ENCODE measurements at places on chromosomes 7 and 10.

DNA sequence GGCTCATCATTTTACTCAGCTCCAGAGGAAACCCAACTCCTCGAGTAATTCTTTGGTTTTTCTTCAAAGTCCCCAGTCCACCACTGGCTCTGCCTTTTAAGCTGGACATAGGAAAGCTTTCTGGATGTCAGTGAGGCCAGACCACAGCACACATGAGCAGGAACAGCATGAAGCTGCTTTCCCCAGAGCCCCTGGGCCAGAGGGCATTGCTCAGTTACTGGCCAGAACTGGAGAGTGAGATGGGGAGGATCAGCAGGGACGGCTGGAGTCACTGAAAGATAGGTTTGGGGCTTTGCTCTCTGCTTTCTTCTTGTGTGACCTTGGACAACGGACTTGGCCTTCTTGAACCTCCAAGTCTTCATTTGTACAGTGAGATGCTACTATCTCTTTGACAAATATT lies 43.1 kb downstream of the PARP12 start:
- DNase-seq, result no peak

- no peak for DNase-seq
Observed at GRCh38 chr7:108311446-108312168, 144.6 kb downstream of the NRCAM start.

- DNase-seq, result no peak
Observed at GRCh38 chr10:84820120-84820519, 491.7 kb downstream of the CCSER2 start.

DNA sequence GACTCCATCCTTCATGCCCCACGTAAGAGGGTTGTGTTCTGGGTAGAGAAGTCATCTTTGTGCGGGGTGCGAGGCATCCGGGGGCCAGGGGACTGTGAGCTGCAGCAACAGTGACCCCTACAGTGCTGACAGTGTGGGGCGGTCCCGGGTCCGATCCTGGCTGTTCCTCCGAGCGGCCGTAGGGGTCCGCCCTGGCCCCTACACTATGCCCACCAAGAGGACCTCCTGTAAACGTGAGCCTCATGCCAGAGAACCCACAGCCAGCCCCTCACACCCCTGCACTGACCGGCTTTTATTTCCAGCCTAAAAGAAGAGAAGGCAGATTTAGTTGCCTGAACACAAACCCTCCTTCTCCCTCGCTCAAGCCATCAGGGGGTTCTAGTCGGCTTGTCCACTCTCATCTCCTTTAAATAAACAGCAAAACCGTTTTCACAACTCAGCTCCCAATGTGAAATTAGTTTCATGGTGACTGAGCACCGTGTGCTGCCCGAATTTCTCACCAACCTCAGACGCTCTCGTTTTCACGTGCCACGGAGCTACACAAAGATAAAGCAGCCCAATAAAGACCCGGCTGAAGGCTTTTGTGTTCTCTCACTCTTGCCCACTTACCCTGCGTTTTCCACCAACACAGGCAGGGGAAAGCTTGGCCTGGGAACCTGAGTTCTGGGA lies 588.6 kb downstream of the PTPRN2 start:
- no peak for DNase-seq

DNA sequence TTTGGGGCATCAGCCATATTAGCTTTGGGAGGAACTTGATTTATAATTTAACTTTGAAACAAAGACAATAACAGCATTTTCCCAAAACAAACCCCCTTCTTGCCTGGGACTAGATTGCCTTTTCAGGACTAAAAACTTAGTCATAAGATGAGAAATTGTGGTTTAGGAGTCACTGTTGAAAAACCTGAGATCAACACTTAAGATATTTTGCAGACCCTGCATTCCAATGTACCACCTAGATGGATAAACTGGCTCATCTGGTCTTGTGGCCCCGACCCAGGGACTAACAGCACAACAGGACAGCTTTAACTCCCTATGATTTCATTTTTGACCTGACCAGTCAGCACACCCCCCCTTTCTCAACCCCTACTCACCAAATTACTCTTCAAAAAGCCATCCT lies 1165.4 kb downstream of the XPNPEP1 start:
- no peak for DNase-seq

DNA sequence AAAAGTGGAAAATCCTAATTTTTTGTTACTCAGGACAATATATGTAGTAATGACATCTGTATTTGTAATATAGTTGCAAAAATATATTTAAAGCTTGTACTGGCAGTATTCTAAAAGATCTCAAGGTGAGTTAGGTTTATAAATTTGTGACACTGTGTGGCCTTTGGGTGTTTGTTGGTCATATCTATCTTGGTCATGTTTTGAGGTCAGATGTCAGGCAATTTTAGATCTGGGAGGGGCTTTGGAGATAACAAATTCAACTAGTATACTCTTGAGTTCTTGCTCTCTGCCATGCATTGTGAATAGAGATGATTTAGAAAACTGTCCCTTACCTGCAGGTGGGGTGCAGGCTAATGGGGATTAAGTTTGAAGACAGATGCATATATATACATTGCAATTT lies 3.1 kb downstream of the TBC1D12 start:
- DNase-seq, result no peak

- no peak for DNase-seq
Observed at GRCh38 chr7:135512135-135512887, 2.4 kb upstream of the CNOT4 start.

DNA sequence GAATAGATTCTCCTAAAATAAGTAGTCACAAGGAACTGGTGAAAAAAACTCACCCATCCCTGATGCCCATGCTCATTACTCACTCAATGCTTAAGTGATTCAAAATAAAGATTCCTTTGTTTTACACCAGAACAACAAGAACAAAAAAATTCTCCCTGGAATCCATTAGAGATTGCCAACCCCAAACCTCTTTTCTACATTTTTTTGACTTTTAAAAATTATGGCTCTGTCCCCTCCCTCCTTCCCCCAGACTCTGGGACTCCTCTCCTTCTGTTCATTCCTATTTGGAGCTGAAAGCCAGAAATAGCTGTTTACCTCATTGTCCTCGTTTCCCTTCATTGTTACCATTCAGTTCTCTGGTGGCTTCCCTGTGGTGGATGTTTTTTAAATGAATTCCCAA lies 63.2 kb upstream of the FHIP2A start:
- DNase-seq, result no peak

DNA sequence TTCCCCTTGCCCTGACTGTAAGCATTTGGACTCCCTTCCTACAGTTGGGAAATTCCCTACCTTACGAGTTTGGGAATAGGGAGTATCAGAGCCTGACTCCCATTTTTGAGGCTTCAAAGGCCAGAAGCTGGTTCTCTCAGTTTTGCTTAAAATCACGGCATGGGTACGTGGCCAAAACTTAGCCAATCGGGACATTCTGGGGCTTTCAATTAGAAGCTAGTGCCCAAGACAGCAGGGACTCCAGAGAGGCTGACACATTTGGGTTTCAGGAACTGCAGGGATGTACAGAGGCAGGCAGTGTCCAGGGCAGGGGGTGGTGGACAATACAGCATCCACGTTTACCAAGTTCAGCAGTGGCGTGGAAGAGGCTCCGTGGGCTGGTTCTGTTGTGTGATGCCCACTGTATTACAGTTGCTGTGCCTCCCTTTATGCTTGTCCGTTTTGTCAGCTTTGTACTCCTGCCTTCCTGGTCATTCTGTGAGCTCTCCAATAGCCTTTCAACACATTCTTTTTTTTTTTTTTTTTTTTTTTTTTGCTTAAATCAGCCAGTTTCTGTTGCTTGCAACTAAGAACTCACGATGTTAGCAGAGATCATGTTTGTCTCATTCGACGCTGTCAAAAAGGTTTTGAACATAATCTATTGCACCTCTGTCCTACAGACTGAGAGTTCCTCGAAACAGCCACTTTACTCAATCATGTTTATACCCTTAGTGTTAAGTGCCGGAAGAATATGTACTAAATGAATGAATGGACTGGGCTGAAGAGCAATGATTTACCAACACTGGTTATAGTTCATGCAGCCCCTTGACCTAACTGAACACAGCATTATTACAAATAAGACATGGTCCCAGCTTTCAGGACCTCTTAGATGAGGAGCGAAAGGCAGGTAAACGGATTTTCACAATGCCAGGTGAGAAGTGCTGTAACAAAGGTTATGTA lies 1.1 kb downstream of the GGCT start:
- no peak for DNase-seq

Measured in CD8-positive, alpha-beta memory T cell (primary cell).